ENCODE measurements at places on chromosomes 1 and 21.

- no peak for DNase-seq
These were observed 94.1 kb downstream of the SIK1 start for GRCh38 chr21:43332861-43333297.

- DNase-seq = no peak
These were observed 62.8 kb upstream of the NGF start for GRCh38 chr1:115400891-115401290.

DNA sequence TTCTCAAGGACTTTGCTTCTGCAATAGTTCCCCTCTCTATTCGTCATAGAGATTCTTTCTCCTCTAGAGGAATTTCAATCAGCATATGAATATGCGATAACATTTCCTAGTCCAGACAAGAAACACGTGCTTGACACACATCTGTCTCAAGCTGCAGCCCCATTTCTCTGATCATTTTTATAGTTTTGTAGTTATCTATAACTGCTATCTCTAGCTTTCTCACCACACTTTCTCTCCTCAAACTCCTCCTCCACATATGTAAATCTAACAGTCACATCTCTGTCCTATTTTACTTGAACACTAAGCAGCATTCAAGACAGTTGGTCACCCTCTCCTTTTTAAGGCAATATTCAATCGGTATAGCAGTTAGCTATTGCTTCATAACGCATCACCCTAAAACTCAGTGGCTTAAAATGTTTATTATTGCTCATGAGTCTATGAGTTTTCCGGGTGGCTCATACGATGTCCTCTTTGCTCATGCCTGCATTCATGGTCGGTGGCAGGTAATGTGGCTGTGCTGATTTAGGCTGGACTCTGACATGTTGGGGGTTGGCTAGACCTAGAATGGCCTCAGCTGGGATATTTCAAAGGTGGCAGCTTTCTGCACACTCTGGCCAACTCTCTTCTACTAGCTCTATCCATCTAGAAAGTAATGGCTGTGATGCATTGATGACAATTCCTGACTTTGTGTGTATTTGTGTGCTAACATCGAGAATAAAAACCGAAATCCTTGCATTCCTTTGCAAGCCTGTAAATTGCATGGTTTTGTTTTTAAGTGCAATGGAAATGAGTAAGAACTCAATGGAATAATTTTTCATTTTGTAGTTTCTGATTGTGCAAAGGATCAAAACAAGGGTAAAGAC lies 20.6 kb downstream of the ATP6V1G3 start:
- DNase-seq = no peak

DNA sequence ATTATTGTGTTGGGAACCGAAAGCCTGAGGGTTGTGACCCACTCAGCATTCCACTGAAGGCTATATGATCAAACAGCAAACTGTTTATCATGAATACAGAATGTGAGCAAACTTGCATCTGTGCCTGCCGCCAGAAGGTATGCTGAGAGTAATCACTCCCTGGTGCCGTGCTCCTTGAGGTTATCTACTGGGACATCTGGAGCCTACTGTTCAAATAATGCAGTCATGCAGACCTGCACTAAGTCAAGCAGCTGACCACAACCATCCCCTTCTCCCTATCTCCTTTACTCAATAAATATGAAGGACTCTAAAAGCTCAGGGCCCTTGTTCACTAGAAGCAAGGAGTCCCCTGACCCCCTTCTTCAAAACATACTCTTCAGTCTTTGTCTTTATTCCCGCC lies 13.5 kb downstream of the GSTM5 start:
- no peak for DNase-seq

DNA sequence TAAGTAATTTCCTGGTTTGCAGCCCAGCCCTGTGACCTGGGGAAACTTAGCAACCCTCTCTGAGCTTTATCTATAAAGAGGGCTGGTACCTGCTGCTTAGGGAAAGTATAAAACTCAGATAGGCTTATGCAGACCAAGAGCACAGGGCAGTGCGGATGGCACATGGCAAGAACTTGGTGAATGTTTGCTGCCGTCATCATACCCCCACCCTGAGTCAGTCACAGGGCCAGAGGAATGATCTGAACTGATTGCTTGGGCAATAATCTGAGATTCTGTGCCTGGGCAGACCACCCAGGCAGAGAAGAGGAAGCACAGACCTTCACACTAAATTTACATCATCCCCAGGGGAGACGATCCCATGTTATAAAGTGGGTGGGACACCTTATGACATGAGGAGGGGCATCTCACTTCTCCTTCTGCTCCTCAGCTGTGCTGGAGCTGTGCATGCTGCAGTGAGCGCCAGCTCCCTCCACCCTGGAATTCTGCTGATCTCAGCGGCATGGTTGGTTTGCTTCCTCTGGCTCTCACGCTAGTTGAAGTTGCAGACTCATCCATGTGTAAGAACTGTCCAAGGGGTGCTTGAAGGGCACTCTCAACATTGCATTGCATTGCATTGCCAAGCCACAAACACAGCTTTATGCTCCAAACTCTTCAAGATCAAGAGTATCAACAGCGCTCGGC lies 197.1 kb downstream of the AJAP1 start:
- DNase-seq = no peak

DNA sequence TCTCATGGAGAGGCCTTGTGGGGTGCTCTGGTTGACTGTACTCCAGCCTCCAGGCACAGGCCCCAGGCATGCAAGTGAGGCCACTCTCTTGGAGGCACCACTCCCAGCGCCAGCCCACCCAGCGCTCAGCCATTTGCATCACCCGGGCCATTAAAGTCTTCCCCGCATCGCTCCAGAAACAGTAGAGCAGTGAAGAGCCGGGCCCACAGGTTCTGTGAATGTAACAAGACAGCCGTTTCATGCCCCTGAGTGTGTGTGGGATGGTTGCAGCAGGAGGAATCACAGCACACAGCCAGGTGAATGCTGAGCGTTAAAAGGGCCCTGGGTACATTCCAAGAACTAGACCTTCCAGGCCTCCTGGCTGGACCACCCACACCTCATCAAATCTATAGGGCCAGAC lies 19.0 kb upstream of the CD2 start:
- DNase-seq = no peak

- DNase-seq = no peak
These were observed 13.2 kb downstream of the MEGF6 start for GRCh38 chr1:3598051-3598491.

GRCh38 chr1:218171302-218171893 lies 113.7 kb upstream of the RRP15 start:
- DNase-seq = no peak

GRCh38 chr1:220696863-220697231 lies 6.7 kb downstream of the C1orf115 start:
- no peak for DNase-seq

DNA sequence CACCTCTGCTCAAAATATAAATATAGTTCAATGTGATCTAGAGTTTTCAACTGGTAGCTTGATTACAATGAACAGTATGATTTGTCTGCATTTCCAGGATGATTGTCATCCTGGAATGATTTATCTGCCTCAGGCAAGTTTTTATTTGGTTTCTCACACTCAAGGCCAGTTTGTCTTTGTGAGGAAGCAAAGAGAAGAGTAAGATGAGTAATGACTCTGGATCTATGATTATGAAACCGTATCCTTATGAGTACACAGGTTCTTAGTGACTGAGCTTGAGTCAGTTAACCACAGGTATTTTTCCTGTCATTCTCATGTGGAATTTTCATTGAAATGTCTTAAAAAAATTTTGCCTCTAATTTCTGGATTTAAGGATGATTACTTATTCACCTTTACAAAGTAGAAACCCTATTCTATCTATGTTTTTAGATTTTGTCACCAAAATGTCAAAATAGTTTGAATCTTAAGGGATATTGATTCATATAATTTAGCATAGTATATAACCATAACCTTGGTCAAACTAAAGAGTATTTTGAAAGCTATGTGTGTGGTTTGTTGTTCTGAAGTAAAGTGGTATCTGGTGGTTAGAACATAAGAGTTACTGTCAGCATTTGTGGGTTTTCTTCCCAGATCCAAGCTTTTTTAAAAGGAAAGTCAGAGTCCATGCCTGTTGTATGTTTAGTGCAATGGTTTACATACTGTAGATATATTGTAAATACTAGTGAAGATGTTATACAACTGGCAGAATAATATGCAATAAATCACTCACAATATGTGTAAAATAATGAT lies 145.0 kb downstream of the RASAL2 start:
- no peak for DNase-seq

- DNase-seq = no peak
These were observed 159.6 kb downstream of the CLEC20A start for GRCh38 chr1:178337091-178337706.

- no peak for DNase-seq
These were observed 22.9 kb downstream of the ANGPTL7 start for GRCh38 chr1:11211925-11212587.

GRCh38 chr1:1331068-1331965 lies at the start of gene TAS1R3:
TAS1R3 (plus strand) TSS chr1:1331280; CDS start chr1:1331346, 66 bp downstream.
- no peak for DNase-seq

GRCh38 chr21:37579356-37579755 lies 212.8 kb downstream of the DYRK1A start:
- DNase-seq = no peak

DNA sequence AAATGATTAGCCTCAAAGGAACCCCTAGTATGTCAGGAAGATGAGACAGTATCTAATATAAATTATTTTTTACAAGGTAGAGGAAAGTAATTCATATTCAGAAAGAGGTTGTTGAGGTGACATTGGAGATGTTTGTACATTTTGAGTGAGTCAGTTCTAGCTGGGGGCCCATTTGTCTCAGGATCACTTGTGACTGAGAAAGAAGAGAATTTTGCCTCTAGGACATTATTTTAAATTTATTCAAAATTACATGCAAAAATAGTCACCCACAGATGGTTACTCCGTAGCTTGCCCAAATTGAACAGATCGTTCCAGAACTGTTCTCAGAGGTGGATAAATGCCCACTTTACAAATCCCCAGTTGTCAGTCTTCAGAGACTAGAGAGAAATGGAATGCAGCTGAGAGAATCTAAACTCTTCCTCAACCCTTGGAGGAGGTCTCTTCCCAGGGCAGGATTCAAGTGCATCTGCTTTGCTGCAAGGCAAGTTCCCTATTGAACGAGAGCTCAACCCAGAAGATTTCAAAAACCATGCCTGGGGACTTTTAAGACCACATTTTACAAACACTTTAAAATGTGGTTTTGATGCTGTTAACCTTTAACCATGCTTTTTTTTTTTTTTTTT lies 987.8 kb upstream of the ADAMTS5 start:
- DNase-seq = no peak

- no peak for DNase-seq
These were observed 120.5 kb upstream of the NGF start for GRCh38 chr1:115458426-115459114.

- no peak for DNase-seq
These were observed 18.5 kb downstream of the COLGALT2 start for GRCh38 chr1:184019069-184019468.

DNA sequence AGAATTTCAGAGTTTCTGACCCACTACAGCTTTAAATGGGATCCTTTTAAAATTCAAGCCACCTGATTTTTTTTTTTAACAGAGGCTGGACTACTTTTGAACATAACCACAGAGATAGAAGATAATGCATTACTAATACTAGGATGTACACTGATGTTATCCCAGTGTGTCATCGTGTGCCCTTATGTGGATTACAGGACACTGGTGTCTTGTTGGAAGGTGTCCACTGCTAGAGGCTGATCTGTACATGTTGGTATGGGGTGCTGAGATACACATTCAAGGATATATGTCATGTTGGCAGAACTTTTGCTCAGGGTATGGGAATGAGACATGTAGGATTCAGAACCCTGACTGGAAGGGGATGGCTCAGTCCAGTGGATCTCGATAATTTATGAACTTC lies 56.3 kb downstream of the INAVA start:
- no peak for DNase-seq

- DNase-seq = no peak
These were observed 65.4 kb downstream of the MATN1 start for GRCh38 chr1:30658014-30658336.

GRCh38 chr1:200483491-200484143 lies 73.8 kb upstream of the ZNF281 start:
- no peak for DNase-seq

- DNase-seq = no peak
These were observed 44.0 kb downstream of the TRAF5 start for GRCh38 chr1:211370669-211371068.

DNA sequence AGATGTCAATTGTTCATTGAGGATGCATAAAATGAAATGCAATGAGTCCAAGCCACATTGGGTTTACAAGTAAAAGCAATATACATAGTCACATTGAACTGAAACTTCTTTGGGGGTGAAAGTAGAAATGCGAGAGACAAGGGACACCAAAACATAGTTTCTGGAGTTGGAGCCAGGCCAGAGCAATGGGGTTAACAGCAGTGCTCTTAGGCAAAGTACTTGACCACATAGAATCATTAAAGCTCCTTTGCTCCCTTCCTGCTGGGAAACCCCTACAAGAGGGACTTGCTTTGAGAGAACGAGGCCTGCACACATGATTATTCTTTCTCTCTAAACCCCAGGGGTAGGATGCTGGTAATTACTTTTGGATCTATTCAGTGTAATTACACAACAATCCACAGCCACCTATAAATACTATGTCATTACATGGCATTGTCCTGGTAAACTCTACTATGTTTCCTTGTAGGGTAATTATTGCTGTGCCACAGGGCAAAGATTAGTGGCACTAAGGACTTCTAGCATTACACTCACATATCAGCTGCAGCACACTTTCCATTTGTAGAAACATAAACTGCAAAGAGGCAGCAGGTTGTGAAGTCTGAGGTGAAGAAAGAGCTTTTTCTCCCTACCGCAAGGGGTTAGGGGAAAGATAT lies 421.6 kb upstream of the PBX1 start:
- DNase-seq = no peak

GRCh38 chr1:157399984-157400382 lies 152.3 kb downstream of the FCRL5 start:
- DNase-seq = no peak

DNA sequence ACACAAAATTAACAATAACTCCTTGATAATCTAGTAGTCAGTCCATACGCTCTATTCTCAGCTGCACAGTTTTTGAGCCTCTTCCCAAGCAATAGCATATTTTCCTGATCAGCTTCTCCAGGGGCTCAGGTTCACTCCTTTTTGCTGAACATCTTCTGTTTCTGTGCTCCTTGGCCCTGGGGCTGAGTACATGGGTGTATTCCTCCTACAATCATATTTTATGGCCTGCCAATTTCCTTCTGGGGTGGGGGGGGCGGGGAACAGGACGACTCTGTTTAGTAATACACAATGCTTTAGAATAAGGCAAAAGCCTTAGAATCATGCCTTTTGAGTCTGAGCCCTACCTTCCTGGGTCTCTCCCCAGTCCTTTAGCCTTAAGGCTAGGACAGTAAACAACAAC lies 8.5 kb downstream of the CLDN19 start:
- DNase-seq = no peak

DNA sequence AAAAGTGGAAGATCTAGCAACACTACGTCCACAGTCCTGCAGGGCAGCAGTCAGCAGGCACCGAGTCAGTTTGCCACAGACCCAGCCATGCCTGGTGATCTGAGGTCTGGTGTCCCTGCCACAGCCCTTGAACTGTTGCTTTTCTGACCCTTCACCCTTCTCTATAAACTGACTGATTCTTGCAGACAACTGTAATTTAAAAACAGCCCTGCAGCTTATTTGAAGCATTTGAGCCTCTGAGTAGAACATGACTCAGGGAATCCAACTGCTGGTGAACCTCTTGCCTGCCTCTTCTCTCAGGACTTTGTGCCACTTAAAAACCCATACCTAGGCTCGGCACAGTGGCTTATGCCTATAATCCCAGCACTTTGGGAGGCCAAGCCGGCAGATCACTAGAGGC lies 107.2 kb downstream of the EDEM3 start:
- no peak for DNase-seq

- peak; percentile 73 for DNase-seq
These were observed 110.4 kb downstream of the SYT2 start for GRCh38 chr1:202599669-202600431.

- DNase-seq = peak; percentile 76
These were observed 3.3 kb downstream of the EPHA2 start for GRCh38 chr1:16152481-16153087.

GRCh38 chr1:241387216-241387615 lies 30.2 kb upstream of the RGS7 start:
- no peak for DNase-seq

Measured in ecto neural progenitor cell (in vitro differentiated cells).